ENCODE measurements at places on chromosomes 12 and 14.
A peak's percentile ranks its signal among the peaks of the same experiment; 100 is the strongest.

DNA sequence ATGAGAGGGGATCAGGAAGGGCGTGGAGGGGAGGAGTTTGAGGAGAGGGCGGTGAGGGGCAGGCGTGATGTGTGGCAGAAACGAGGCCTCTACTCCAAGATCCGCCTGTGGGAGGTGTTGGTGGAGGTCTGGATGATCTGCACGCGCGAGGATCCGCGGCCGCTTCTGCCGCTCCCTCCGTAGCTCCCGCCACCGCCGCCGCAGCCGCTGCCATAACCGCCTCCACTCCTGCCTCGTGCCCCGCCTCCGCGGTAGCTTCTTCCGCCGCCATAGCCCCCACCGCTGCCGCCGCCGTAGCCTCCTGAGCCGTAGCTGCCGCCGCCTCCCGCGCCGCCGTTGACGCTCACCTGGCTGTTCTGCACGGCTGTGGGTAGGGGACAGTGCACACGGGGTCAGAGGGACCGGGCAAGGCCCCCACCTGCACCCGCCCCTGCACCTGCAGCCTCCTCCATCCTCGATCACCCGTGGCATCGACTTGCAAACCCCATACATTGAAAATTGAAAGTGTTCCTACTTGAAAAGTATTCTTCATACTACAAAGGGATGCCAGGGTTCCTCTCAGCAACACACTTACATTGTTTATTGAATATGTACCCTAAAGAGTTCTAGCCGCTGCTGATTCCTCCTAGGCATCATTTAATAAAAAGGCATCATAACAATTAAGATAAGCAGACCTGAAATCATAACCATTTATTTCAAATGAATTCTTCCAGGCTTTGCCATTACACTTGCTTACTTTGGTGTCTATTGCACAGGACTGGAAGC lies 11.1 kb upstream of the KRT1 start:
- no peak for DNase-seq

DNA sequence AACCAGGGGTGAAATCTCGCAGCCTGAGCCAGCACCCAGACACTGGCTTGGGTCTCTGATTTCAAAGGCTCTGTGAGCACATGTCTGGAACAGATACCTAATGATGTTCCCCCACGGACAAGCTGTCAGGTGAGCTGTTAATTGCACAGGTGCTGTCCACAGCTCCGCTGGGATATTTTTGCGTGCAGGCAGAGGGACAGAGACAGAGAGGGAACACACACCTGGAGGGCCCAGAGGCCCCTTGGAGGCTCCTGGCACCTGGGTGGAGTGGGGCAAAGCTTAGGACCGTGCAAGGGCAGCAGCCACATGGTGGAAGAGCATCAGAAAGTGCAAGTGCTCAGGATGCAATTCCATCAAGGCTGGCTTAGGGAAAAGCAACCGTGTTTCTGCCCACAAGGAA lies 57.3 kb downstream of the ARL6IP4 start:
- DNase-seq, result no peak

- DNase-seq, result no peak
Measured at GRCh38 chr14:32331206-32331605, 2.1 kb downstream of the AKAP6 start.

- no peak for DNase-seq
Measured at GRCh38 chr14:33350366-33350990, 411.8 kb downstream of the NPAS3 start.

DNA sequence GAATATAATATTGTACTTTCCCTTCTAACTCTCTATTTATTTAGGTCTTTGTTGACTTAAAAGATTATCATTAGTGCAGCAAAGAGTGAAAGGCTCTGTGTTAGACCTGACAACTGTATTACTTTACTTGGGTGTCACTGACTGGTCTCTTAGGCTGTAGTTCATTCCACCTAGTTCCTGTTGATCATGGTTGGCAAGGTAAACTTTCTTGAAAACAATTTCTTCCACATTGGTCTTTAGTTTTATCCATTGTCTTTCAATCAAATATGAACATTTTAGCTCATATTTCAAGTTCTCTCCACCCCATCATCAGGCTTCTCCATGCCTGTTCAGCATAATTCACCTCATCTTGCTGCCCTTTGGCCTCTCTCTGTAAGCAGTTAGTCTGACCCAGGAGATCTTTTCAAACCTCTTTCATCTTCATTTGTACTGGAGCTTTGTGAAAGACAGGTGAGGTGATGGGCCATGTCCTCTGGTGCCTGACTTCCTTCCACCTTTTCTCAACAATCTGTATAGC lies 32.1 kb upstream of the PPM1H start:
- DNase-seq, result no peak

GRCh38 chr12:779745-780734 lies 27.7 kb downstream of the WNK1 start:
- no peak for DNase-seq

GRCh38 chr12:78970041-78970440 lies 105.5 kb downstream of the SYT1 start:
- DNase-seq, result no peak

- DNase-seq, result no peak
Measured at GRCh38 chr14:24915958-24916595, 133.9 kb downstream of the STXBP6 start.

DNA sequence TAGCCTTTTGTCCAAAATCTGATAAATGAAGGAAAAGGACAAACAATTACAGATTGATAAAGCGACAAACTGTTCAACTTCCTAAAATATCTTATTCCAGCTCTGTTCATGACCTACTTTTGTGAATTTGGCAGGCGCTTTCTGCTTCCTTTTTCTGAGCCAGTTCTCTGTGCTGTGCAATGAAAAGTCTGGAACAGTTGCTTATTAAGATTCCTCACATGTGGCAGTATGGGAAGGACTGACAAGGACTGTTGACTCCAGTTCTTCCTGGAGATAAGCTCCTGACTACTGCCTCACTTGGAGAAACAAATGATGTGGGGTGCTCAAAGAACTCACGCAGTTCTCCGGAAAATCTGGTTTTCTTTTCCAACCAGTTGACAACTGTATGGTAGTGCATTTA lies 58.3 kb upstream of the ANP32D start:
- DNase-seq, result no peak

- no peak for DNase-seq
Measured at GRCh38 chr12:5758347-5758746, 186.7 kb downstream of the ANO2 start.

GRCh38 chr12:23550753-23551152 lies 398.7 kb downstream of the SOX5 start:
- no peak for DNase-seq

DNA sequence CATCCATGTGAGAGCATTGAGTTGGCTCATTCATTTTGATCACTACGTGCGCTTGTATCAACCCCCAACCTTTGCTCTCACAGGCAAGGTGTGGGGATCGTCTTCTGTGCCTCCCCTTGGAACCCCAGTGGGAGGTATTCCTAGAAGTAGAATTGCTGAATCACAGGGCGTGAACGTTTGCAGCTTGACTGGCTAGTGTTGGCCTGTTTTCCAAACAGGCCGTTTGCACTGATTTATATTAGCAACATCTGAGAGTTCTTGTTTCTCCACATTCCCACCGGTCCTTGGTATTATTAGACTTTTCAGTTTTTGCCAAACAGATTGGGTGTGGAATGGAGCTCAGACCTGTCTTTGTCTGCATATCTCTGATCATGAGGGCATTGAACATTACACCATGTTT lies 288.6 kb upstream of the PWP1 start:
- DNase-seq, result no peak

- no peak for DNase-seq
Measured at GRCh38 chr12:116143909-116144308, 133.6 kb downstream of the MED13L start.

DNA sequence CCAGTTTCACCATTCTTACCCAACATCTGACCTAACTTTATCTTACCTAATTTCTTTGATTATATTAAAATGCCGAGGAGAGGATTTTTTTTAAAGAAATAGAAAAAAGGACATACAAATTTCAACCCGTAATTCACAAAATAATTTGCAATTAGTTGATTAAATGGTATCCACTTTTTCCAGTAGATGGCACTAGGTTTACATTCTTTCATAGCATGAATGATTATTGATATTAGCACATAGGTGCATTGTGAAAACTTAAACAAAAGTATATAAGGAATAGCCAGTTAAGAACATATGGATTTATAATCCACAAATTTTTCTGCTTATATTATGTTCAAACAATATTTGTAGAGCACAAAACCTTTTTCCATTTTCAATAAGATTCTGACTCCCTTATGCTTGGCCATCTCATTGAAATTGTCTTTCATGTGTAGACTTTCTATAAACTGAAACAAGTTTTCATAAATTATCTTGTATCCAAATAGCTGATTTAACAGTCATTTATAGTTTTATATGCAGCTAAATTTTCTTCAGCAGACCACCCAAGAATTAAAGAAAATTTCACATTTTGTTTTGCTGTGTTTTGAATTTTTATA lies 35.3 kb downstream of the MSRB3 start:
- peak; percentile 20 for DNase-seq

GRCh38 chr12:6372403-6373003 lies 2.9 kb downstream of the SCNN1A start:
- peak; percentile 62 for DNase-seq

DNA sequence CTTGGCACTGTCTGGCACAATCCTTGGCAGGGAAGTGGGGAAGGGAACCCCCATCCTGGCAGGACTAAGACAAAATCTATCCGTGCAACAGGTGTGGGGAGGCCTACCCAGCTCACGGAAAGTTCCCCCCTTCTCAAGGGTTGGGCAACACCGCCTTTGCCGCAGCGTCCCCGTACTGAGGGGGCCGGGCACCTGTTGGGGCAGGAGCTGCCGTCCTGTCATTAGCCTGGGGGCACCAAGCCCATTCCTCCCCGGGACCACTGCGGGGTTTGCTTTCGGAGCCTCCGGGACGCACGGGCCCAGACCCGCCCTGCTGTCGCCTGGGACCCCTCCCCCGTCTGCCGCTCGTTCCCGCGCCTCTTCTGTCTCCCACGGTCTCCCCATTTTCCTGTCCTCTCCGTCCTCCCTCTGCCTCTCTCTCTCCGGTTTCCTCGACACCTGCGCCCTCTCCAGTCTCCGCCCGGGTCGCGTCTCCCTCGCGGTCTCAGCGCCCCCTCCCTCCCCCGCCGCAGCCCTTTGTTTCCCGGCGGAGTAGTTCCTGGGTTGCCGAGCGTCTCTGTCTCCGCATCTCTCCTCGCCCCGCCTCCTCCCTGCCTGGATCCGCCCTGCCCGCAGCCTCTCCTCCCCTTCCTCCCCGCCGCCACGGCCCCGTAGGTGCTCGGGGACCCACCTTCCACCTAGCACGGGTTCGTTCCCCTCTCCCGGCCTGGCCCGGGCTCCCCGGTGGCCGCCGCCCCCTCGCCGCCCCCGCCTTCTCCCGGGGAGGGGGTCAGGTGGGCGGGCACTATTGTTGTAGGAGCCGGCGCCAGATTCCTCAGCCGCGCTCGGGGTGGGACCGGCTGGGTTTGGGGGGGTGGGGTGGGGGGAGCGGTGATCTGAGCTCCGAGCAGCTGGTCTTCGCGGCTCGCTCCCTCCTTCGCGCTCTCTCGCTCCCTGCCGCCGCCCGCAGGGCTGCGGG lies at the start of gene CACNB3:
Gene CACNB3 (plus strand): TSS at position 624 of the 958 bp plus-strand sequence. CDS start 434 bp downstream, outside the sequence.
- no peak for DNase-seq

DNA sequence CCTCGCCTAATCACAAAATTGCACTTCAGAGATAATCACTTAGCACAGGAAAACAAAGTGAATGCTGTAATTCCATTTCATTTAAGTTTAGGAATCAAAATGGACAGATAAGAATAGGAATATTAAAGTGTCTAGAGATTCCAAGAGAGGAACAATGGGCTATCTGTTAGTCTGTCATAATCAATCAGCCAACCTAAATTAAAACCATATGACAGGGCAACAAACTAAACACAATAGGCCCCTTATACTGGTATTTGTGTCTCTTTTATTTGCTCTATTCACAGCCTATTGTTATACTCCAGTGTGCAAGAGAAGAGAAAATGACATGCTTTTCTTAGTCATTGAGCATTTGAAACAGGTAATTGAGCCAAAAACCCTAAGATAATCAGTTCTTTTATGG lies 259.4 kb downstream of the PRKD1 start:
- no peak for DNase-seq

- DNase-seq, result no peak
Measured at GRCh38 chr12:92726850-92727249, 24.1 kb downstream of the PLEKHG7 start.

- no peak for DNase-seq
Measured at GRCh38 chr12:123145211-123145610, 5.7 kb downstream of the PITPNM2 start.

- no peak for DNase-seq
Measured at GRCh38 chr12:122104844-122105243, 26.3 kb downstream of the MLXIP start.

DNA sequence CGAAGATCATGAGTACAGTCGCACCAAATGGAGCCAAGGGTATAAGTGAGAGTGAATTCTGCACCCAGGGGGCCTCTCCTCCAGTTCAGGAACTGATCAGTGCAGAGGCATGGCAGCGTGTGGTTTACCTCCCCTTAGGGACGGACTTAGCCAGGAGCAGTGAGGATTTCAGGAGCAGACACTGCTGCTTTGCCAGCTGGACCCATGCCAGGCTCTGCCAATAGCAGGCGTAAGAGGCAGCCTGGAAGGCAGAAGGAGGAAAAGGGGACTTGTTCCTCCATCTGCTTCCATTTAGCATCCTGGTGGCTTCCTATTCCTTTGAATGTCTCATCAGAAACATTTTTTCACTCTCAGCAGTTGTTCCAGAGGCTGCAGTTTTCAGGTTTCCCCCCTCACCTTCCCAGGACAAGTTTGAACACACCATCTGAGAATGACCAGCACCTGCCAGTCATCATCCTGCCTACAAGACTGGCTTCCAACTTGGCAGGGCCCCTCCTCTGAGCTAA lies 137.0 kb upstream of the LMNTD1 start:
- peak; percentile 53 for DNase-seq

DNA sequence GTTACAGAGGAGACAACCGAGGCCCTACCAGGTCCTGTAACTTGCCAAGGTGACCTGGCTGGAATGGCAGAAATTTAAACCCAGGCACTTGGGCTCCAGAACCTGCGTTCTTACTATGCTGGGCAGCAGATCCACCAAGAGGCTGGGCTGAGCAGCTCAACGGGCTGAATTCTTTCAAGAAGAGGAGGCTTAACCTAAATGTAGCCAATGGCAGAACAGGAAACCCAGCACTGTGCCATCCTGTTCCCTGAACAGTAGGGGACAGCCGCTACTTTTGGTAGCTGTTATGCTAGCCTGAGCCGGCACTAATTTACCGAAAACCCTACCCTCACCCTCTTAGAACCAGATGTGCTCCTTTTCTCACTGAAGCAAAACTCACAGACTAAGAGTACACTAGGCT lies 86.1 kb downstream of the ACTN1 start:
- DNase-seq, result no peak

- DNase-seq, result no peak
Measured at GRCh38 chr14:88599761-88600439, 37.1 kb downstream of the ZC3H14 start.

- DNase-seq, result no peak
Measured at GRCh38 chr12:3398196-3398789, 92.7 kb upstream of the PRMT8 start.
